ENCODE measurements at places on chromosomes 16 and 17.
A peak's percentile ranks its signal among the peaks of the same experiment; 100 is the strongest.

DNA sequence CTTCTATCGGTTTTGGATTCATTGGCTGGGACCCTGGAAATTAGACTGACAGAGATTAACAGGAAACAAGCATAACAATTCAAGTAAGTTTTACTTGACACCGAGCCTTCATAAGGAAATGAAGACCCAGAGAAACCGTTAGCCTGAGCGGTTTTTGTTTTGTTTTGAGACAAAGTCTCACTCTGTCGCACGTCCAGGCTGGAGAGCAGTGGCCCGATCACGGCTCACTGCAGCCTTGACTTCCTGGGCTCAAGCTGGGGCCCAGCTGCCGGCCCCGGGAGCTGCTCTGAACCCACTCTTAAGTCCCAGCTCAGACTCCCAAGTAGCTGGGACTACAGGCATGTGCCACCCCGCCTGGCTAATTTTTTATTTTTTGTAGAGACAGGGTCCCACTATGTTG is 321.3 kb downstream of the SEC14L1 start:
- no peak for DNase-seq

GRCh38 chr17:42560246-42560645 is 1.7 kb upstream of the COASY start:
- no peak for DNase-seq

DNA sequence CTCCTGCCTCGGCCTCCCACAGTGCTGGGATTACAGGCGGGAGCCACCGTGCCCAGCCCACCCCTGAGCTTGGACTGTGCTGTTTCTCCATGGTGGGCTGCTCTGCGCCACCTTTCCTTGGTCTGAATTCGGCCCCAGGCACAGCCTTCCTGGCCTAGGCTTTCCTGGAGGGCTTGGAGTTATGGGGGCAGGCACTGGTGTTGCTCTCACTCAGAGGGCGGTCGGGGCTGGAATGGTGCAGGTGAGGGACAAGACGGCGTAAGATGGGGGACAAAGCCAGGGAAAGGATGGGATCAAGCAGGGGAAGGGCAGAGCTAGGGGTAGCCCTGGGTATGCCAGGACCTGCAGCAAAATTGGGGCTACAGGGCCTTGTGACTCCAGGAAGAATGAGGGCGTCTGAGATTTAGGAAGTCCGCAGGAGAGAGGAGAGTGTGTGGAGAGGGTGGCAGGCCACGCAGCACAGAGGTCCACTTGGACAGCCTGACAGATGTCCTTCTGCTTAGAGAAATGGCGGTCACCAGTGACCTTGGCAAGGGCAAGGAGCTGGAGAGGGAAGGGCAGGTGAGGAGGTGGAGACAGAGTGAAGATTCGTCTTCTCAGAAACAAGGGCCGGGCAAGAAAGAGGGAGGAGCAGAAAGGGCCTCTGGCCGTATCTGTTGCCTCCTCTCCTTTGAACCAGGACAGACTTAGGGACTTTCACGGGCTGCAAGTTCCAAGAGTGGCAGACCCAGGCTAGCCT is 1.6 kb upstream of the ATP6V0C start:
- no peak for DNase-seq

GRCh38 chr16:72104905-72105304 is 11.3 kb downstream of the DHX38 start:
- no peak for DNase-seq

- no peak for DNase-seq
Measured at GRCh38 chr16:31897283-31897682, 23.7 kb downstream of the ZNF267 start.

GRCh38 chr16:85570213-85570734 is 42.8 kb upstream of the GSE1 start:
- no peak for DNase-seq

DNA sequence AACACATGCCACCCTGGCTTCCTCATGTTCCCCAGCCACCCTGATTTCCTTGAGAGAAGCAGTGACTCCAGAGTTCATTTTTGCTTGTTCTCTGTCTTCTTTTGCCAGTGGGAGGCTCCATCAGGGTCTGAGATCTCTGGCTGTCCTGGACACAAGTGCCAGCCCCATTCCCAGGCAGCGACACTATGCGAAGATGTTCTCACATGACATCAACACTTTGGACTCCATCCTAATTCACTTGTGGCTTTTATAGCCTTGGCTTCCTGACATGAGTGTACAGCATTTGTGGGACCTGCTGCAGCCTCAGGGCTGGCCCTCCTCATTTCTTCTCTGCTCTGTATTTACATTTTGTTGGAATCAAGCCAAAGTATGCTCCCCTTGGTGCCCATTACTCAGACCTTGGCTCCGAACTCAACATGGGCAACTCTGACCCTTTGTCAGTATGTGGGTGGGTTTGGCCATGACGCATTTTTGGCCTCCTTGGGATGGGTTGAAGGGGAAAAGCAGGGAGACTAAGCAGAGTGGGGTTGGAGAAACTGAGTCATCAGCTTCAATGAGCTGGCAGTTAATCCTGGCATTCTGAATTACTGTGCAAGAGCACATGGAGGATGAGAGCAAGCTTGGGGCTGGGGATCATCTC is 119.0 kb upstream of the EEF2KMT start:
- no peak for DNase-seq

- DNase-seq, result no peak
Measured at GRCh38 chr16:78097548-78097947, 1.9 kb upstream of the WWOX start.

GRCh38 chr16:48383877-48384519 is 1.2 kb downstream of the SIAH1 start:
- no peak for DNase-seq

GRCh38 chr16:1492923-1493745 is at the start of gene TELO2:
TSS of gene TELO2 (plus strand) at chr16:1493360. CDS start at chr16:1494282, 922 bp downstream.
- peak; percentile 71 for DNase-seq

GRCh38 chr16:3797473-3797872 is 80.1 kb upstream of the TRAP1 start:
- DNase-seq, result no peak

- no peak for DNase-seq
Measured at GRCh38 chr17:17860766-17861107, 24.0 kb upstream of the SREBF1 start.

GRCh38 chr16:19875900-19876299 is 8.7 kb downstream of the GPRC5B start:
- no peak for DNase-seq

DNA sequence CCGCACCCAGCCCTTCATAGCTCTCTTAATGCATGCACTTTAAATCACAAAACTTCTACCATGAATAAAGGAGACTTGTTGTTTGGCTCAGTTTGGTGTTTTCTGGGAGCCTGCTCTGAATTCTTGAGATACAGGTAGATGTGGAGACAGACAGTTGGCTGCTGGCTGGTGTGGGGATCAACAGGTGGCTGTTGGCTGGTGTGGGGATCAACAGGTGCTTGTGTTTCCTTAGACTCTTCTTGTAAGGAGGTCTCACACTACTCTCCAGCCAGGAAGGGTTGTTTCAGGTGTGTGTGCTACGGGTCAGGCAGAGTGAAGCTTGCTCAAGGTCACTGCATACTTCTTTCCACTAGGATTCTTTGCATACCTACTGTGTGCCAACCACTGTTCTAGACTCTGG is 265.9 kb downstream of the HS3ST4 start:
- DNase-seq, result no peak

GRCh38 chr17:59154292-59154720 is 680 bp downstream of the SKA2 start:
- no peak for DNase-seq

DNA sequence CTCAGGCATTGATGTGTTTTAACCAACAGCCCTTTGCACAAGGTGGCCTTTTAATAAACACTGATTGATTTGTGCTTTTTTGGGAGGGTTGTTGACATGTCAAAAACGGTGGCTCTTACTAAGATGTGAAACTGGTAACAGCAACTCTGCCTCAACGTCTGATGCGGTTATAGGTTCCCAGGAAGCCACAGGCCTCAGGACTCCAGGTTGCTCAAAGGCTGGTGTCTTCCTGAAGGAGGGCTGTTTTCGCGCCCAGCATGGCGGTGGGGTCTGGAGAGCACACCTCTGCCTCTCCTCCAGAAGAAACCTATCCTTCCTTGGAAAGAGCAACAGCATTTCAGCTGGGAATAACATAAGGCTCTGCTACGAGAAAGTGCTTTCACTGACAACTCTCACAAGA is 187.5 kb downstream of the IRF8 start:
- peak; percentile 39 for DNase-seq

DNA sequence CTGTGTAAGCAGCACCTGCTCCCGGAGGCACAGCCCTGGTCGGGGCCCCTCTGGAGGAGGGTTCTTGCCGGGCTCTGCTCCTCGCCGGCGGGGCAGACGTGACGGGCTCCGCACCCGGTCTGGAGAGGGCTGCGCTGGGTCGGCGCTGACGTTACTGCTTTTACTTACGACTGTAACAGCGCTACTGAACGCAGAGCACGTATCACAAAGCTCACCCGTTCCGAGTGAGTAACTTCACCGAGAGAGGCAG is 1.3 kb upstream of the RAB40C start:
- no peak for DNase-seq

DNA sequence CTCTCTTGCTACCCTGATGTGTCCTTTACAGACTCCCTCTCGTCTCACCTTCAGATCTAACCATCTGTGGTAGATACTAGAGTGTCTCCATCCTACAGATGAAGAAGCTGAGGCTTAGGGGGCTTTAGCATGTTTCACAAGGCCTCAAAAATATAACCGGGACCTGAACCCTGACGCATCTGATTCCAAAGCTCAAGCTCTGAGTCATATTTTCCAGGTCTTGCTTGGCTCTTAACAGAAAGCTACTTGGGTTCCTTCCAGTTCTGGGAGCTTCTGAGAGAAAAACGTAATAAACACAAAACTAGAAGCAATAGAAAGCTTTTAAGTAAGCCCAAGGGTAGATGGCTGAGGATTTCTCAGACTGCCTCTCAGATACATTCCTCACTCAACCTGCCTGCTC is 224.3 kb upstream of the EEF2KMT start:
- no peak for DNase-seq

GRCh38 chr17:13704333-13704732 is 102.6 kb upstream of the HS3ST3A1 start:
- no peak for DNase-seq

DNA sequence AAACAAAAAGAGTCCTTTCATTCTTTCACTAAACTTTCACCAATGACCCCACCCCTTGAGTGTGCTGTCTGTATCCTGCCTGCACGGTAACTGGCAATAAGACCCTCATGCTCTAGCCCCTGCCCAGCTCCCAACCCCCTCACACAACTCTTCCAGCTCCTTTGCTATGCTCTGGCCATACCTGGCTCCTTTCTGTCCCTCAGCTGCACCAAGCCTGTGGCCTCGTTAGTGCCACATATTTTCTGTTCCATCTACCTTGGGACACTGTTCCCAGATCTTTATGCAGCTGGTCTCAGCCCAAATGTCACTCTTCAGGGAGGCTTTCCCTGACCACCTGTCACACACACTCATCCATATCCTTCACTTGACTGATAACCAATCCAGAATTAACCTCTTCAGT is 47.3 kb downstream of the C16orf82 start:
- DNase-seq, result no peak

DNA sequence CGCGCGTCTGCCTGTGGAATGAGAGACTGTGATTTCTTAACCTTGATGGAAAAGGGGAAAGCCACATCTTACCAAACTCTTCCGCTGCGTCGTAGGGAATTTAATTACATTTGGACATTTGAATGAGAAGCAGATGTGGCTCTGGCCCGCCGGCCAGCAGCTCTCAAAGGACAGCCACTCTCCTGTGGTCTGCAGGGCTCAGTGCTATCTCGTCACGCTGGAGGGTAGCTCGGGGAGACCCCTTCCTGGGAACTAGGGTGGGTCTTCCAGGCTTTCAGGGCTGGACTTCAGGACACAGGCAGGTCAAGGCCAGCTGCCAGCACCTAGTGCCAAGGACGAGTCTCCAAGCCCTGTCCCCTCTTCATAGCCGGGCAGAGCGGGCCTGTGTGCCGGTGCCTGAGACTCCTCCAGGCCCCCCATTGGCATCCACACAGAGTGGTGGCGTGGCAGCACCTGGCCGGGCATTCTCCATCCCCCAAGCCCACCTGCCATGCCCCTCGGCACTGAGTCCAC is 15.9 kb upstream of the TBX2 start:
- no peak for DNase-seq

DNA sequence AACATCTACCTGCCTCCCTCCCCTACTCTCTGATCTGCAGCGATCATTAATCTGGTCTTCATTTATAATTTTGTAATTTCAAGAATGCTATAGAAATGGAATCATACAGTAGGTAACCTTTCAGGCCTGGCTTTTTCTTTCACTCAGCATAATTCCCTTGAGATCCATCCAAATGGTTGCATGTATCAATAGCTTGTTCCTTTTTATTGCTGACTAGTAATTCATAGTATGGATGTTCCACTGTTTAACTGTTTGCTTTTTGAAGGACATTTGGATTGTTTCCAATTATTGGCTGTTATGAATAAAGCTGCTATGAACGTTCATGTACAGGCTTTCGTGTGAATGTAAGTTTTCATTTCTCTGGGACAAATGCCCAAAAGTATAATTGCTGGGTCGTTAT is 125.2 kb downstream of the USP31 start:
- DNase-seq, result no peak

GRCh38 chr17:48011405-48012150 is 26.0 kb downstream of the COPZ2 start:
- no peak for DNase-seq

- no peak for DNase-seq
Measured at GRCh38 chr16:84947022-84947421, 64.3 kb downstream of the ZDHHC7 start.

GRCh38 chr17:4833941-4834680 is 971 bp downstream of the MINK1 start:
- no peak for DNase-seq

GRCh38 chr17:62109378-62109902 is 44.4 kb upstream of the MED13 start:
- DNase-seq, result peak; percentile 63

GRCh38 chr17:29557739-29558116 is 9.1 kb downstream of the ABHD15 start:
- no peak for DNase-seq

GRCh38 chr17:70091696-70092095 is 16.7 kb downstream of the KCNJ16 start:
- no peak for DNase-seq

DNA sequence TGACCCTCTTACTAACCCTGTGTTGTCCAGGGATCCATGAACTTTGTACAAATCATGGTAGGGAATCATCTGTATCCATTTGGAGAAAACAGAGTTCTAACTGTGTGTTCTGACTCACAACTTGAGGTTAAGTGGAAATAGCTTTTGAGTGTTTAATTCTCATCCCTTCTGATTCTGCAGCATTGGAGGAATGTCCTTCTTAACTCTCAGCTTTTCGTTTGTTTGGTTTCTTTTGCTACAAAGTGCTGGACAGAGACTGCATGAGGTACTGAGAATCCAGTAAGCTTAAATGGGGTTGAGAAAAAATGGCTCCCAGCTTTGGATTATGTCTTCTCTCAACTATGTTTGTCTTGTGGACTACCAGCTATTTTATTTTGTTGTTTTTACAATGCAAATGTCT is 352.1 kb upstream of the KIF2B start:
- DNase-seq, result no peak

GRCh38 chr17:49501496-49501895 is 6.4 kb downstream of the NGFR start:
- DNase-seq, result no peak

GRCh38 chr16:13896543-13897182 is 23.3 kb upstream of the ERCC4 start:
- DNase-seq, result no peak

GRCh38 chr16:81466356-81466980 is 21.9 kb downstream of the CMIP start:
- DNase-seq, result no peak

GRCh38 chr17:42120161-42120769 is 902 bp downstream of the KAT2A start:
- no peak for DNase-seq

All from RWPE2 (cell line).